ENCODE measurements at places on chromosomes 11 and 22.

DNA sequence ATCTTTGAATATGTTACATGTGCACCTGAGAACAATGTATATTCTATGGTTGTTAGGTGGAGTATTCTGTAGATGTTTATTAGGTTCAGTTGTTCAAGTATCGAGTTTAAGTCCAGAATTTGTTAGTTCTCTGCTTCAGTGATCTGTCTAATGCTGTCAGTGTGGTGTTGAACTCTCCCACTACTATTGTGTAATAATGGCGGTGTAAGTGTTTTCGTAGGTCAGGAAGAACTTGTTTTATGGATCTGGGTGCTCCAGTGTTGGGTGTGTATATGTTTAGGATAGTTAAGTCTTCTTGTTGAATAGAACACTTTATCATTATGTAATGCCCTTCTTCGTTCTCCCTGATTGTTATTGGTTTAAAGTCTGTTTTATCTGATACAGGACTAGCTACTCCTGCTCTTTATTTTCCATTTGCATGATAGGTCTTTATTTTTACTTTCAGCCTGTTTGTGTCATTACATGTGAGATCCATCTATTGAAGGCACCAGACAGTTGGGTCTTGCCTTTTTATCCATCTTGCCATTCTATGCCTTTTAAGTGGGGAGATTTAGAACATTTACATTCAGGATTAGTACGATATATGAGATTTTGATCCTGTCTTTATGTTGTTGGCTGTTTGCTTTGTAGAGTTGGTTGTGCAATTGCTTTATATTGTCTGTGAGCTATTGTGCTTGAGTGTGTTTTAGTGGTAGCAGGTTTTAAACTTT is 121.6 kb downstream of the DDX10 start:
- no peak for DNase-seq

DNA sequence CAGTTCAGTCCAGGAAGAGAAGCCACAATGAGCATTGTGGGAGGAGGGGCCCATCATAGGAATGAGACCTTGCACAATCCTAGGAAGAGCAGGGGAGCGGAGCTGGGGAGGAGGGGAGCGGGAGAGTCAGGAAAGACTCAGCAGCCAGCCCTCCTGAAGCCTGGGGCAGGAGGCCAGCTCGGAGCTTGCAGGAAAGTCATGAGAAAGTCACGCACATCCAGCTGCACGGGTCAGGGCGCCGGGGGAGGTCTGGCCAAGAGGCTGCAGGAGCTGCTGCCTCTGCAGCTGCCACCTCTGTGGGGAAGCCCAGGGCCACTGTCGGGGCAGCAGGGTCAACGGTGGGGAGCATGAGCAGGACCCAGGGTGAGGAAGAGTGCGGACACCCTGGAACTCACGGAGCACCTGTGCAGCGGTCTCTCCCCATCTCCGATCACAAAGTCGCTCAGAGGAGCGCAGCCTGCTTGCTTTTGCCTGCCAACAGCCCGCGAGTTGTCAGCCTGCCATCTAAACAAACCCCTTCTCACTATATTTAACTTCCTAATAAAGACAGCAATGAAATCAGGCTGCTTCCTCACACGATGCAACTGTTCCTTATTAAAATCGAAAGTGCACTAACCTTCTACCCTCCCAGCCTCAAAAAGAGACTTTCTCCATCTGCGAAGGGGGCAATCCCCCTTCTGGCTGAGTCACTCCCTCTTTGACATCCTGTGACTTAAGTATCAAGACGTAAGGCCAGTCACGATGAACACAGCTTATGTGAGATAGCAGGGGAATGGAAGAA is 52.9 kb upstream of the RTL6 start:
- peak; percentile 23 for DNase-seq

DNA sequence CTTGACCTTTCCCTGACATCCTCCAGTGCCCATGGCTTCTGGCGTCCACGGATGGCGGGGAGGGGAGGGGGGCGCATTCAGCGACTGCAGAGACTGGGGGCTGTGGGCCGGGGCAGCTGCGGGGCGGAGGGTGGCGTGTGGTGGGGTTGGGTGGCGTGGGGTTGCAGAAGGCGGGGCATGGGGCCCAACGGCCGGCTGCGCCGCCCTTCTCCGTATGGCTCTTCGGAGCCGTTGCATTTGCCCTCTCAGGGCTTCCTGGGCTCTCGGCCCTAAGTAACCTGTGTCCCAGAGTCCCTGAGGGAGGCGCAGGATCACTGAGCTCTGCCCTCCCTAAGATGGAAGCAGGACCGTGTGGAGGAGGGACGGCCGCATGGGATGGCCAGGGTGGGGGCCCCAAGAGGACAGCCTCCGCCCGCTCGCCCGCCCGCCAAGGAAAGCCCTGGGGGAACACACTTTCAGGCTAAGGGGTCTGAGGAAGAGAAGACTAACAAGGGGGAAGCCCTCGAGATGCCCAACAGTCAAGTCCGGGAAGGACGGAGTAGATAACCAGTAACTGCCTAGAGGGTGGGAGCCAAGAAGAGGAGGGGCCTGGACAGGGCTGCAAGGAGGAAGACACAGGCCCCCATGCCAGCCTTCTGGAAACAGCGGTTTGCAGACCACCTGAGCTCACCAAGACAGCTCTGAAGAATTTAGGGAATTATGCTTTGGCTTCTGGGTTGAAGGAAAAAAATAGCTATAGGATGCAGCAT is 9.2 kb upstream of the AIFM3 start:
- DNase-seq: no peak

- DNase-seq: no peak
These were observed 810.0 kb downstream of the BRD1 start for GRCh38 chr22:49017482-49018329.

- no peak for DNase-seq
These were observed 11.0 kb upstream of the SPDYC start for GRCh38 chr11:65159012-65159411.

- no peak for DNase-seq
These were observed 877.0 kb downstream of the OPCML start for GRCh38 chr11:132655187-132655855.

GRCh38 chr22:19175602-19176174 is 2.8 kb downstream of the SLC25A1 start:
- DNase-seq: no peak

- DNase-seq: no peak
These were observed 79.1 kb downstream of the MSANTD4 start for GRCh38 chr11:105942921-105943320.

DNA sequence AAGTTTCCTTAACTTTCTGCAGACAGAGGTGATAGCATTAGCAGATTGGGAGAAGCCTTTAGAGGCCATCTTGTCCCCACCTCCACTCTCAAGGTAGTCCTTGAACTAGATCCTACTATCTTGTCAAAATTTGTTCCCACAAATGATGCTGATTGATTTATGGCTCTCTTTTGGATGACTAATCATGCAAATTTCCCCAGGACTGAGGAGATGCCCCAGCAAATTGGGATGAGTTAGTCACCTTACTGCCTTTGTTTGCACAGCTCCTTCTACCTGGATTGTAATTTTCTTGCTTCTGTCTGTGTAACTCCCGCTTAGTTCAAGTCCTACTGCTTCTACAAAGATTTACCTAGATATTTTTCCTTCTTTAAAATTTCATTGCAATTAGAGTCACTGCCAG is 391.4 kb upstream of the CADM1 start:
- DNase-seq: no peak

DNA sequence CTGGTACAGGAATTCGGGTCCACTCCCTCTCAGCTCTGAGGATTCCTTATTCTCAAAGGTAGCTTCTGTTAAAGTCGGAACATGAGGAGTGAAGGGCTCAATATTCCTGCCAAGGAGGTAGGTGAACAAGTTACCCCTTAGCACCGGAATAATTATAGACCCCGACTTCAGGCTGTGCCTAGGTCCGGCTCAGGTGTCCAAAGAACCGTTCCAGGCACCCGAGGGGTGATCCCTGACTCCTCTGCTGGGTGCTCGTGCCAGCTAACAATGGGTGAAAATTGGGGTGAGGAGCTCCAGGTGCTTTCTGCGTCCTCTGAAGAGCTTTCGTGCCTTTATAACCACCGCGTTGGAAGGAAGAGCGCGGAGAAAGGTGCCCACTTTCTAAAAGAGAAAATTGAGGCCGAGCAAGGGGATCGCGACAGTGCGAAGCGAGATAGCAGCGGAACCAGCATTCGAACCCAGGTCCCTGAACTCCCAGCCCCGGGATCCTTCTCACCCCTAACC is 393 bp downstream of the CYB561A3 start:
- no peak for DNase-seq

DNA sequence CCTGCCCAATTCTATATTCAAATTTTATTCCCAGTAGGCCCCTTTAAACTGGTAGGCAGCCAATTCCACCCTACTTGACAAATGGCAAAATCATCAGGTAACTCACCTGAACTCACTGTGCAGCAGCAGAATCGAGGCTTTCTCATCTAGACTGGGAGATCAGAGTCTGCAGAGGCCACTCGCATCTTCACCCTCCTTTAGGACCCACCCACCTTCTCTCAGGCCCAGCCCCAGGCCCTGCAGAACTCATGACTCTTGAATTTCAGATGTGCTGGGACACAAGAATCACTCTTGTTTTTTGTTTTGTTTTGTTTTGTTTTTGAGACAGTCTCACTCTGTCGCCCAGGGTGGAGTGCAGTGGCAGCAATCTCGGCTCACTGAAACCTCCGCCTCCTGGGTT is 38.8 kb downstream of the MICAL3 start:
- DNase-seq: no peak

GRCh38 chr11:119481021-119481666 is 58.2 kb upstream of the THY1 start:
- DNase-seq: no peak

- no peak for DNase-seq
These were observed 2.0 kb downstream of the HBG1 start for GRCh38 chr11:5247472-5248192.

DNA sequence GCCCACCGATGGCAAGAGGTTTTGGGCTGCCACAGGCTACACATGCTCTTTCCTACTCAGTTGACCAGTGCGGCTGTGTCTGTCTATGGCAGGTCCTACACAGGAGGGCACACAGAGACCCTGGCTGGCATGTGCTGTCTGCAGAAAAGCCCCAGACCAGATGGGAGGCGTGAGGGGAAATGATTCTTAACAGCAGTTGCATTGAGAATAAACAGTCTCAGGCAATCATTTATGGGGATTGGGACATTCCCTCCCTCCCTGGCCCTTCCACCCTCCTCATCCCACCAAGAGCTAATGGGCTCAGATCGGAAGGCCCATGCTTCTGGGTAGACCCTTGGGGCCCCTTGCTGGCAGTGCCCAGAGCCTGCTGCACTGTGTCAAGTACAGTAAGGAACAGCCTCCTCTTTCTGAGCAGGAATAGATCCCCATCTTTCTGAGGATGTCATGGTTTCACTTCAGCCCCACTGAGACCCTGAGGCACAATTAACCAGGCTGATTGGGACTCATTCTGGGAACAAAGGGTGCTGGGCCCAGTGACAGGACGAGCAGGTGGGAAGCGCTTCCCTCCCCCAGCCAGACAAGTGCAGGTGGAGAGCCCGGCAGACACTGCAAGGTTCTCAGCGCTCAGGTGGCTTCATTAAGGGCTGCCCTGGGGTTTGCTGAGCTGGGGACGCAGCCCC is 28.3 kb downstream of the TSPAN18 start:
- no peak for DNase-seq

GRCh38 chr11:113317339-113317738 is 3.0 kb downstream of the TTC12 start:
- no peak for DNase-seq

DNA sequence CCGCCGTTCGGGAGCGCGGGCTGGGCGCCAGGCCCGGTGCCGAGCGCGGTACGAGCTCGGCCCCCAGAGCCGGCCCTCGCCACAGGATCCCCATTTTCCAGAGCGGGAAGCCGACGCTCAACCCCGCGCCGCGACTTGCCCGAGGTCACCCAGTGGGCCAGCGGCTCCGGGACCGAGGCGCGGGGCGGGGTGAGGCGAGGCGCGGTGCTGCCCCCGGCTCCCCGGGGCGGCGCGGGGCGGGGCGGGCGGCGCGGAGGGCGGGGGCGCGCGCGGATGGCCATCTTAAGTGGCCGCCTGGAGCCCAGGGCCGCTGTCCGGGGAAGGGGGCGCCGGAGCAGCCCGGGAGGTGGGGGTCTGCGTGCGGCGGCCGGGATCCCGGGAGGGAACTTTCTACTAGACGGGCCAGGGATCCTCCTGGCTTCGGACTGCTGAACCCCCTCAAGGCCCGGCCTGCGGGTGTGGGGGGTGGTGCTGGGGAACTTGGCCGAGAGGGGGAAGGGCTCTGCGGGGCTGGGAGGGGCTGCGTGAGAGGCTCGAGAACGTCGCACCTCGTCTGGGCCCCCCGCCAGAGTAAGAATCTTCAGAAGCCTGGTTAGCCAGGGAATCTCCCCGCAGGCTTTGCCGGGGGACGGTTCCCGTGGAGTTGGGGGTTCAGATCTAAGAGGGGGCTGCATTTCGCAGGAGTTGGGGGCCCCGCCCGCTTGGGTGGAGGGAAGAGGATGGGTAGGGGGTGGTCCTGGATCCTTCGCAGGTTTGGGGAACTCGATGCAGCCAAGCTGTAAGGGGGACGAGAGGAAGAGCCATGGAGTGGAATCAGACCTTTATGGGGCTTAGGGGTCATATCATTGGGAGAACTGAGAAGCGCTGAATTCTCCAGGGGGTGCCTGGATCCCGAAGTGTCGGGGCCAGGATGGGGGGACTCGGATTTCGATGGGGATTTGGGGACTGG is 678 bp upstream of the INPPL1 start:
- DNase-seq: no peak

- no peak for DNase-seq
These were observed 55.7 kb downstream of the CD82 start for GRCh38 chr11:44621140-44621681.

GRCh38 chr11:40168414-40168813 is 1291.0 kb downstream of the LRRC4C start:
- peak; percentile 40 for DNase-seq

DNA sequence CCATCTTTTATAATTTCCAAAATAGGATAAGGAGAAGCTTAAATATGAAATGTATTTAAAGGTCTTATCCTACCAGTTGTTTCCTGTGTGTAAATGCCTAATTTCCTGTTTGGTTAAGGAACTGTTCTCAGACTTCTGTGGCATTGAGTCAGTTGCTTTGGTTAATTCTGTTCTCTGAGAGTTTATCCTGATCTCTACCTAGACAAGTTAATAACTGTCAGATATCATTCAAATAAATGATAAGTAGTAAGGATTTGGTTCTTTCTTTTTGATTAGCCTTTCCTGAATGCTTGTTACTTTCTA is 39.5 kb downstream of the CTNND1 start:
- no peak for DNase-seq

GRCh38 chr22:23762842-23763578 is at the start of gene C22orf15:
Gene C22orf15, plus strand, starts transcription at chr22:23762990. Its CDS starts 317 bp downstream, at chr22:23763307.
- DNase-seq: no peak

DNA sequence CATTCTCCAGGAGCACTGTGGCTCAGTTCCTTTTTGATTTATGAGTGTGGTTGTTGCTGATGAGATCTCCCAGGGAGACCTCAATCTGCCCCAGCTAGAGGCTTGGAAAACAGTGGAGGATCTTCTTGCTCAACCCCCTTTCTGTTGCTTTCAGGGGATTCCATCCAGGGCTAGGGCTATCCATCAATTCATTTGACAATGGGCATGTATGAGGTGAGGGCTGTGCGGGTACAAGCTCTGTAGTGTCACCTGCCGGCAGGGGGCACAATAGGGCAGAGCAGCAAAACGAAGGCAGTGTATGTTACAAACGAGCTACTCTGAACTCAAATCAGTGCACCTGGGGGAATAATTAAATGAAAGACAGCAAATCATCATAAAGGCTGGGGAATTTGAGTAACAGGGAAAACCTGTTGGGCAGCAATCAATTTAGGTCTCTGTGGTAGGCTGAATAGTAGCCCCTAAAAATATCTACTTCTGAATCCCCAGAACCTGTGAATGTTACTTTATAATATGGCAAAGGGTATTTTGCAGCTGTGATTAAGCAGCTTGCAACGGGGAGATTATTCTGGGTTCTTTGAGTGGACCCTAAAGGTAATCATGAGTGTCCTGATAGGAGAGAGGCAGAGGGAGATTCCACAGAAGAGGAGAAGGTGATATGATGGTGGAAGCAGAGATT is 170.3 kb upstream of the ZBED5 start:
- DNase-seq: no peak

GRCh38 chr11:70501051-70501901 is 102.9 kb downstream of the CTTN start:
- no peak for DNase-seq
